ENCODE measurements at places on chromosomes 3 and 15. TPM values are rescaled to one million over a fixed set of nuclear protein-coding genes. Genes with fewer than 3 reads are reported as not detected.

Gene PP2D1
- total RNA-seq: not detected

GRCh38 chr3:124455891-124456290, 274.4 kb upstream of the UMPS start:
- no peak for DNase-seq

- DNase-seq: no peak
Measured at GRCh38 chr3:33645060-33645647, 72.9 kb downstream of the CLASP2 start.

- no peak for DNase-seq
Measured at GRCh38 chr15:101447561-101448071, 41.9 kb downstream of the PCSK6 start.

DNA sequence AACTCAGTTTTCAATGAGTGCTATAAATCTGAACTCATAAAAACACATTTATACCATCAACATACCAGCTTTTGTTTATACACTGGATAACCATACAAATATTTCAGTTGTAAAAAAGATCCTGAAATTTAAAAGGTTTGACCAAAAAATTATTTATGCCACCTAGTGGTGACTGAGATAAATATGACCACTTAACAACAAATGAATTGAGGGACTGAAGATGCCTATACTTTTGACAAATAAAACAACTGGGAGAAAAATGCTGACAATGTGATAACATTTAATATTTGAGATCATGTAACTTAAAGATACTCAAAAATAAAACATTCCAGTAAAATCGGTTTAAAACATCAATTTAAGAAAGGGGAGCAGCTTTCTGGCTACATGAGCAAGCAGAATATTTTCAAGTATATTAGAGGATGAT, 30.4 kb downstream of the ATG3 start:
- DNase-seq: no peak

DNA sequence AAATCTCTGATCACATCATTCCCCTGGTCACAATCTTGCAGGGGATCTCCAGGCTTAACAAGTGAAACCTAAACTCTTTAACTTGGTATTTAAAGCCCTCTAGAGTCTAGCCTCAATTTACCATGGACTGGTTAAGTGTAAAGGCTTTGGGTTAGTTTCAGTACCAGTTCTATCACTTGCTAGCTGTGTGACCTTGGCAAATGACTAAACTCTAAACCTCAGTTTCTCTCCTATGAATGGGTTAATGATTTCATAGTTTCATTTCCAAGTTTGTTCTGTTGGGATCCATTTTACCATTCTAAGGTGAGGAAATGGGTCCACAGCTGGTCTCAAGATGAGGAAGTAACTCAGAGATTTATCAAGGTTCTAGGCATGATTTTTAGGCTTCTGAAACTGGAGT, 38.8 kb upstream of the TIMP4 start:
- no peak for DNase-seq

- DNase-seq: no peak
Measured at GRCh38 chr3:129623447-129624118, 17.1 kb upstream of the PLXND1 start.
